ENCODE measurements at places on chromosomes 1 and 21.

DNA sequence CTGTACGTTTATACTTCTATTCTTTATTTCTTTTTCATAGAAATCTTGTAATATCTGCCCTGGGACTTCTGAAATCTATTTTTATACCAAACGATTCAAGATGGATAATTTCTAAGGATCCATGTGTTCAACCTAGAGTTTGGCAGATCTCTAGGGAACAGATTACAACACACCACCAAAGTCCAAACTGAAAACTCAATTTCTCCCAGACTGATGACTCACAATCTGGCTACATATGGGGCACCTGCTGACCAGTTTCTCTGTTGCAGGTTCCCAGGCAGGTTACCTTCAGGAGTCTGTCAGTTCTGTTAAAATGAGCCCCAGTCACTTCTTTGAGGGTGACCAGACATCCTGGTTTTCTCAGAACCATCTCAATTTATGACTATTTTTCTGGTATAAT, 439.4 kb downstream of the GPATCH2 start:
- DNase-seq: no peak

DNA sequence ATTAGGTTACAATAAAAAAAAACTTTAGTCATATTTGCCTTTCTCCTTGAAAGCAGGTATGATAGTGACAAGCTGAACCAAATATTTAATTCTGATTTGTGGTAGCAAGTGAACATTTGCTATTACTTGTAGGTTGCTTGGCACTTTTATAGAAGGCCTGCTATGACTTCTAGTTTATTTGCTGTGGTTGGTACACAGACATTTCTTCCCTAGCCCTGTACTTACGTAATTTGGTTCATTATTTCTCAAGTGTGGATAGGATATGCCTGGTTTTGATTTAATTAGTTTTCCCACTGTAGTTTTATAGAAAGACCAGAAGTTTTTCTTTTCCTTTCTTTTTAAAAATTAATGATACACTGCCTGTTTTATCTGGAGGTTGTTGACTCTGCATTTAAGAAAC, 55.9 kb downstream of the PPP2R5A start:
- no peak for DNase-seq

DNA sequence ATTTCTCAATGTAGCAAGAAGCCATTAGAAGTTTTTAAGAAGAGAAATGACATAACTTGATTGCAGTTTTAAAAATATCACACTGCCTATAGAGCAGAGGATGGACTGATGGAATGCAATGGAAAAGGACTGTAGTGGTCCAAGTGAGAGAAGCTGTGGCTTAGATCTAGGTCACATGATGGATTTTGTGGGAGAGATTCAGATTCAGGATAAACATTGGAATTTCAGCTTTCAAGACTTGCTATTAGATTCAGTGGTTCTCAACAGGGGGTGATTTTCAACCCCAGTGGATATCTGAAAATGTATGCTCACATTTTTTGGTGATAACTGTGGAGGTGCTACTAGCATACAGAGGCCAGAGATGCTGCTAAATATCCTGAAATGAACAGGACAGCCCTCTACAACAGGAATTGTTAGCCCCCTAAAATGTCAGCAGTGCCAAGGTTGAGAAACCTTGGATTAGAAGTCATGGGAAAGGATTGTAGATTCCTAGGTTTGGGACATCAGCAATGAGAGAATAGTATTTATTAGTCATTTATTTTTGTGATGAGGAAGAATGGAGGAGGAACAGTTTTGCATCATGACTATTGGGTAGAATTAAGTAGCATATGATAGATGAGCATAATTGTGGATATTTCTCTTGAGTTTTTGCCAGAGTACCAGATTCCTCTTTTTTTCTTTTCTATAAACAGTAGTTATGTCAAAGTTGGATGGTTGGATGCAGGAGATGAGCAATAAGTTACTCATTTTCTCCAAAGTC, 30.1 kb upstream of the KCNK2 start:
- no peak for DNase-seq

DNA sequence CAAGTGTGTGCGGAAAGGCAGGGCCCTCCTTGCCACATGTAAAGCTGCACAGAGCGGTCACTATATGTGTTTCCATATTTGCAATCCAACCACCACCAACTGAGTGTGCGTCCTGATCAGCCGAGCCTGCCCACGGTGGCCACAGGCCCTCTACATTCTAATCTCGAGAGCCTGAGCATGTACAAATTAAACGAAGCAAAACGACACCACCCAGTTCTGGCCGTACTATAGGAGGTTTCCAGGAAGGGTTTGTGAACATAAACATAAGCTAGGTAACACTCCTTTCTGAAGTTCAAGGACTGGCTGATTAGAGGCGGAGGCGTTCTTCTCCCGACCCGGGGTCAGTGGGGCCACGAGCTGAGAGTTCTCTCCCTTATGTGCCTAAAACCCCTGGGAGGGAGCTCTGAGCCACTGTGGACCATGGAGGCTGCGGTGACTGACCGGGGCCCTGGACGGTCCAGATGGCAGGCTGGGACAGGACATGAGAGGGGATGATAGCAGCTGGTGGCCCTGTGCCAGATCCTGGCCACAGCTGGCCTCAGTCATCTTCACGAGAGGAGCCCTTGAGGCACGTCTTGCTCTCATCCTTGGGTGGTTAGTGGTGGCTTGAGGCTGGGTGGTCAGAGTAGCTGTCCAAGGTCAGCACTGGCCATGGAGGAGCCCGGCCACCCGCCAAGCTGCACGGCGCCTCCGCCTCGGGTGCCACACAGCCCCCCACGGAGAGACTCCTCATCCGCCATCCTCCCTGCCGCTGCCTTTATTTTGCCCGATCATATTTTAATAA, 39.1 kb upstream of the TRAPPC10 start:
- no peak for DNase-seq

DNA sequence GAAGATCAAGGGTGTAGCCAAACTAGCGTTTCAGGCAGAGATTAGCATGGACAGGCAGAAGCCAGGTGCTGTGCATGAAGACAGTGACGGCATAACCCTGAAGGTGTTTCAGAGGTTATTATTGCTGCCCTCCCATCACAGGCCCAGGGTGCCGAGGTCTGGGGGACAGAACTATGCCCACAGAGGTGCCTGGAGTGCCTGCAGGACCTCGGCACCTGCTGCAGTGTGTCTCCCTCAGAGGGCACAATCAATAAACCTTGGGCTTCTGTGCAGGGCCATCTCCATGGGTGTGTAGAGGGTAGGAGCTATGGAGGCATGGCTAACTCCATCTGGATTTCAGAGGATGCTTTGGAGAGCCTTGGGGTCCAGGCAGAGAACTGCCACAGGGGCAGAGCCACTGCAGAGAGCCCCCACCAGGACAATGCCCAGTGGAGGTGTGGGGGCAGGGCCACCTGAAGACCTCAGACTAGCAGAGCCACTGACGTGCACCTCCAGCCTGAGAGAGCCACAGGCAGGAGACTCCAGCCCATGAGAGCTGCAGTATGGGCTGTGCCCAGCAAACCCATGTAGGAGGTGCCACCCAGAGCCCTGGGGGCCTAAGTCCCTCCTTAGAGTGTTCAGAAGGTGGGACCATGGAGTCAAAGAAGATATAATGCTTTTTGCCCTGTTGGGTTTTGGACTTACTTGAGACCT, 5.7 kb upstream of the ABCG1 start:
- DNase-seq: no peak

DNA sequence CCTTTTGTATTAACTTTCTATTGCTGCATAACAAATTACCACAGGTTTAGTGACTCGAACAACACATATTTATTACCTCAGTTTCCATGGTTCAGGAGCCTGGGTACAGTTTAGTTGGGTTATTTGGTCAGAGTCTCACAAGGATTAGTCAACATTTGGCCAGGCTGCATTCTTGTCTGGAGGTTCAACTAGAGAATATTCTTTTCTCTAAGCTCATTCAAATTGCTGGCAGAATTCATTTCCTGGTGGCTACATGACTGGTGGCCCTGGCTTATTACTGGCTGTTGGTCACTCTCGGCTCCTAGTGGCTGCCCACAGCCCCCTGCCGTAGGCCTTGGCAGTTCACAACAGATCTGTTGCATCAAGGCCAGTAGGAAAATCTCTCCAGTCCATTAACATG, 81.1 kb upstream of the ADAR start:
- no peak for DNase-seq

DNA sequence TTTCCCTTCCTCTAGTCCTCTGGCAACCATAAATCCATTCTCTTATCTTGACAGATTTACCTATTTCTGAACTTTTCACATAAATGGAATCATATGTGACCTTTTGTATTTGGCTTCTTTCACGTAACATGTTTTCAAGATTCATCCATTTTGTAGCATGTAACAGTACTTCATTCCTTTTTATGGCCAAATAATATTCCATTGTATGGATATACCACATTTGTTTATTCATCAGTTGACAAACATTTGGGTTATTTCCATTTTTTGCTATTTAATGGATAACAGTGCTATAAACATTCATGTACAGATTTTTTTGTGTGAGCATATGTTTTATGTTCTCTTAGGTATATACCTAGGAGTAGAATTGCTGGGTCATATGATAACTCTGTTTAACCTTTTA, 54.0 kb downstream of the RPAP2 start:
- no peak for DNase-seq

DNA sequence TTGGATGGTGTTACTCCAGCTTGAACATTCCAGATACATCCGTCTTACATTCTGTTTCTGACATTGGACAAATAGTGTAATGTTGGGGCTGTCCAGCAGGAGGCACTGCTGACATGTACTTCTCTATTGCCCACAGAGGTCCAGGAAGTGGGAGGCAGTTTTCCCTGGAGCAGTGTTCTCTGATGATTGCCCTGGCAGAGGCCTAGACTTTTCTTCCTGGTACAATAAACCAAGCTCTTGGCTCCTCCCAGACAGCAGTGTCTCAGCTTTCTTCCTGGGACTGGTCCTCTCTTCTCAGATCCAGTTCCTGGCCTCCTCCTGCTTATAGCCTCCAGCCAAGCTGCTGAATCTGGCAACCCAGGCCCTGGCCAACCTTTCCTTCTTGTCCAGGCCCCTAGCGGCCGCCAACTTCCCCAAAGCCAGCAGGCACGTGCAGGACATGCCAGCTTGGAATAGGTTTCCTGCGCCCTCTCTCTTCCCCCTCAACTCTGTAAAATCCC, 14.9 kb upstream of the IFNLR1 start:
- peak; percentile 60 for DNase-seq

GRCh38 chr1:203177036-203177405, 1.4 kb upstream of the MYBPH start:
- DNase-seq: no peak

- no peak for DNase-seq
These were observed 1881.7 kb downstream of the MRPL39 start for GRCh38 chr21:23725576-23725975.

DNA sequence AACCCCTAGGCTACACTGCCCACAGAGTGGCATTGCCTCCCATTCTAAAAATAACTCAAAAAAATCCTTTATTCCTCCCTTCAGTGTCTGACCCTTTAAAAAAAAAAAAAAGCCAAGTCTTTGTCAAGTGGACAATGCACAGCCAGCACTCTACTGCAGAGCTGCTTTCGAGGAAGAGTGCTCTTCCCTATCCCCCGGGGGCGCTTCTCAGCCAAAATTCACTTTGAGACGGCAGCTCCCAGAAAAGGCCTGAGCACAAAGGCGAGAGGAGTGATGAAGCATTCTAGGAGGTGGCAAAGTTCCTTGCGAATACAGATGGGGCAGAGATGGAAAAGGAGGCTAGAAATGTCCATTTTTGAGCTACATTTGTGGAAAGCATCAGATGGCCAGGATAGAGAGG, 23.3 kb downstream of the EPHA10 start:
- DNase-seq: no peak

- DNase-seq: no peak
These were observed 35.2 kb downstream of the TGFB2 start for GRCh38 chr1:218380125-218380977.

DNA sequence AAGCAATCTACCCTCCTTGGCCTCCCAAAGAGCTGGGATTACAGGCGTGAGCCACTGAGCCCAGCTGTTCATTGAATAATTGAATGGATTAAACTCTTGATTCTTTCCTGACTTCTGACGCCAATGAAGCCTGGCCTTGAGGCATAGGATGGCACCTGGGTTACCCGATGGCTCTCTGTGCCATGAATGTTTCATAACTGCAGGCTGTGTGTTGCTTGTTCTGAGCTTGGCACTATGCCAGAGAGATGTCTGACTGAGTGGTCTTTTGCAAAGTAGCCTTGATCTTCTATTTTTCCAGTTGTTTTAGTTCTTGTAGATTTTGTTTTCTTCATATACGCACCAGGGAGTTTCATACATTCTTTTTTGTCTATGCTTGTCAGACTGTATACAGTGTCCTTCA, 38.5 kb upstream of the AK4 start:
- no peak for DNase-seq

GRCh38 chr1:167510881-167511280, 7.4 kb downstream of the CD247 start:
- DNase-seq: no peak

DNA sequence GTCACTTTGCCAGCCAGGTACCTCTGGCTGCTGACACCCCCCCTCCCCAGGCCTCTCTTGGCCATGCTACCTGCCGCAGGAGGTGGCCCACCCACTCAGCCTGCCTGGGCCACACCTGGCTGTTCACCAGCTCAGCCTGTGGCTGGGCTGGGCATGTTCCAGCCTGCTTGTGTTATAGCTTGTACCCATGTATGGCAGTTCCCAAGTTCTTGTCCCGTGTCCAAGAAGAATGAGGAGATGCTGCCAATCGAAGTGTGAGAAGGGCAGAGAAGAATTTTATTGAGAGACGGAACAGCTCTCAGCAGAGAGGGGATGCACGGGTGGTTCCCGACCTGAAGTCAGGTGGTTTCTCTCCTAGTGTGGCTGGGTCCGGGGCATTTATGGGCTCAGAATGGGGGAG, 3.9 kb upstream of the MMEL1 start:
- no peak for DNase-seq

GRCh38 chr1:34100332-34100731, 64.7 kb downstream of the CSMD2 start:
- no peak for DNase-seq

DNA sequence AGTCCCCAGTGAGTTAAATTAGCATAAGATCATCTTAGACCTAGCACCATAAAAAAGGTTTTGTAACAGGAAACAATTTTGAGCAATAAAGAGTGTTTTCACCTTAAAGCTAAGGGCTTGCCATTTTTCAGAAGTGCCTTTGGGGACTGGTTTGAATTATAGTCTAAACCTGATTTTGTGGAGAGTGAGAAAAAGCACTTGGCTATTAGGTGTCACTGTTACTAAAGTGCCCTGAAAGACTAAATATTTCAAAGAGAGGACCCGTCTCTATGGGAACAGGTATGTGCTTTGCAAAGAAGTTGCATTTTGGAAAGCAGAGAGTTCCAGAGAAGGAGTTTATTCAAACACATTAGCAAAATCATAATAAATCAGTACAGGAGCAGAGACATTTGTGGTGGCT, 9.1 kb downstream of the NTNG1 start:
- DNase-seq: no peak

DNA sequence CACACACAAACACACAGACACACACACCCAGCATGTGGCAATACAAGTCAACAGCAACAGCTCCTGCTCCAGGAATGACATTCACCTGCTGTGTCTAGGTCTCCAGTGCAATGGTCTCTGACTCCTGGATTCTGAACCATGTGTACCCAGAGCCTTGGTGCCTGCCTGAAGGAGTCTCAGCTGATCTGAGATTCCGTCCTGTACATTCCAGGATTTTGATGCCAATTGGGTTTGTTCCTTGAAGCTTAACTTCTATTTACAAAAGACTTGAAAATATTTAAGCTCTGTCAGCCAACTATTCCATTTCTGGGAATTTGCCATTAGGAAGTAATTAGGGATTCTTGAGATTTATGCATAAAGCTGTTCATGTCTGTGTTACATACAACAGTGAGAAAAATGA, 85.4 kb upstream of the LRRC8D start:
- DNase-seq: no peak
